Stimulated activated naive CD4-positive, alpha-beta T cell (primary cell): ENCODE measurements at places on chromosomes 7 and 10.

GRCh38 chr7:82078807-82079206, 309.0 kb upstream of the HGF start:
- DNase-seq = no peak

- DNase-seq = peak; percentile 2
Observed at GRCh38 chr7:30164567-30164966, 29.8 kb downstream of the MTURN start.

DNA sequence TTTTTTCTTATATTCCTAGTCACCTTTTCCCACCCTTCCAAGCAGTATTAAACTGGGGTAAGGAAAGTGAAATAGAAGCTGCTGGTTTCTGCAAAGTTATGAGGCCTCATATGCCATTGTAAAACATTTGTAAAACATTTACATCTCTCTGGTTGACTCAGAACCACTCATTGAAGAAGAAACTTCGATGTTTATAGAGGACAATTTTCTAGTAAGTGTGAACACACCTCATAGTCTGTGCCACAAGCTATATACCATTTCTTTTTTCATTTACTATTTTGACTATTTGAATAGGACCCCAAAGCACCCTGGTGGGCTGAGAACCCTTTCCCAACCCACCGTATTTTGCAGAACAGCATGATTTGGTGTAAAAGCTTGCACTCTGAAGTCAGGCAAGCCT, 12.9 kb upstream of the ITGB1 start:
- no peak for DNase-seq

DNA sequence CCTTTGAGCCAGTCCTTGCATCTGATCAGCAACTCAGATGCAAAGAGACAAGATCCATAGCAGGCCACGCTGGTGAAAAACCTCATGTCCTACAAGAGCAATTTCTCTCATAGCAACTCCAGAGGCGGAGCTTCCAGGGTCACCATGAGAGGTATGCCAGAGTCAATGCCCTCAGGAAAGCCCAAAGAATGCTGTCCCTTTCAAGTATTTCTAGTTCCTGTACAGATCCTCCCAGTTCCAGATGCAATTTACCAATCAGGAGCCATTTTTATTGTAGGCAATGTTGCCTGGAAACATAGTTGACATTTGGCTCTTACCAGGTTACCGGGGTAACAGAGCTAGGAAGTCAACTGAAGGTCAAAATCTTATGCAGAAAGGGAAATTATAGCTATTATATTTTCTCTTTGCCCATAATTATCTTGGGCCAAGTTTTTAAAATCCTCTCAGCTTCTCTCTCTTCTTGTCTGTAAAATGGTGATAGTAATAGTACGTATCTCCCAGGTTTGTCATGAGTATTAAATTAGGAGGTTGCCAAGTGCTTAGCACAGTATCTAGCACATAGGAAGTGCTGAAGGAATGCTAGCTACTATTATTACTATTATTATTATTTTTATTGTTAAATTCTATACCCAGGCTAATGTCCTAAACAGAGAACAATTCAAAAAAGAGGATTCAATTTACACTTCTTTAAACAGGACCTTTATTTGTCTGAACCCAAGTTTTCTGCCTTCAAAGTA, 46.3 kb upstream of the TM9SF3 start:
- no peak for DNase-seq

DNA sequence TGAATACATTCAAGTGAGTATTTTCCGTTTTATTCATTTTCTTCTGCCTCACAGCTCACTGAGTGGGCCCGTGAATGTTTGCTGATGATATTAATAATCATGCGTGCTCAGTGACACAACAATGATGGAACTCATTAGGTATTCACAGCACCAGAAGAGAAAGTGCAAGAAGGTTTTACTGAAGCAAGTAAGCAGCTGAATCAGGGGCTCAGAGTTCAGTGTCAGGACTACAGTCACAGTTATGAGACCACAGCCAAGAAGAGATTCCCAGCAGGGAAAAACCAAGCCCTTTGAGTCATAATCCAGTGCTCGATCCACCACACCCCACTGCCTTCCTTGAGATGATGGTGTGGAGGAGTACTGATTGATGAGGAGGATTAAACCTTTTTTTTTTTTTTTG, 247.4 kb downstream of the KIAA1217 start:
- DNase-seq = no peak

- DNase-seq = no peak
Observed at GRCh38 chr10:120394446-120394845, 62.6 kb upstream of the PLPP4 start.

DNA sequence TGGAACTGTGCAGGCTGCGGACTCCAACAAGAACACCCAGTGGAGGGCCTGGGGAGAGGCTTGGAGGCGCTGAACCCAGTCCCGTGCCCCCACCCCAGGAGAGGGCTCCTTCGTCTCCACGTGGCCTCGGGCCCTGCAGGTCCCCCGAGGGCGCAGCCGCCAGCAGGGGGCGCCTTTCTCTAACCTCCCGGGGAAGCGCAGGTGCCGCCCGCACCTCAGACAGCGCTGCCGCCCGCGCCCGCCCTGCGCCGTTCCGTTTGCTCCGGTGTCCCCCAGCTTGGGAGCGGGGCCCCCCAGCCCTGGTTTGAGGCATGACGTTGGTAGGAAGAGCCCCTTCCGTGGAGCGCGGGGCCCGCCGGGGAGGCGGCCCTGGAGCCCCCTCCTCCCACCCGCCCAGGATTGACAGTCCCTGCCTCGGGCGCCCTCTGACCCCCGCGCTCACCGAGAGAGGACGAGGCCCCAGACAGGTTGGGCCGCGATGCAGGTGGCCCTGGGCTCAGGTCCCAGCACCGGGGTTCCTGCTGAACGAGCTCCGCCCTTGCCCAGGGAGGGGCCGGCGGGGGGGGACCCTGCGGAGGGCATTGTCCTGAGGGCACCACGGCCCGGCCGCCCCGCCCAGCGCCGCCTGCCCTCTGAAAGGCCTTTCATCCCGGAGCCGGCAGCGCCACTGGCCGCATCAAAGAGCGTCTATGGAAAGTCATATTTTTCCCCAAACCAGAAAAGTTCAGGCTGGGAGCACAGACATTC, 42.8 kb downstream of the FOXL3 start:
- DNase-seq = peak; percentile 93

DNA sequence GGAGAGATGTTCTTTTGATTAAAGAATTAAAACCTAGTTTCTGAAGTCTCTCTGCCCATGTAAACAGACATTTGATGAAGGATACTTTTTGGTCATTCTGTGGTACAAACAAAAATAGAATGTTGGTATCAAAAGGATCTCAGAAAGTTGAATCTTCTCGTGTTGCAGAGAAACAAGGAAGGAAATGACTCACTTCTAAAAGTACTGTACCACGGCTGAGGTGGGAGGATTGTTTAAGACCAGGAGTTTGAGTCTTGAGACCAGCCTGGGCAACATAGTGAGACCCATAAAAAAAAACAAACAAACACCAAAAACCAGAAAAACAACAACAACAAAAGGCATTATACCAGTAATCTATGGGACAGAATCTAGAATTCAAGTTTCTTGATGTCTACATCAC, 69.7 kb downstream of the PRSS58 start:
- no peak for DNase-seq

DNA sequence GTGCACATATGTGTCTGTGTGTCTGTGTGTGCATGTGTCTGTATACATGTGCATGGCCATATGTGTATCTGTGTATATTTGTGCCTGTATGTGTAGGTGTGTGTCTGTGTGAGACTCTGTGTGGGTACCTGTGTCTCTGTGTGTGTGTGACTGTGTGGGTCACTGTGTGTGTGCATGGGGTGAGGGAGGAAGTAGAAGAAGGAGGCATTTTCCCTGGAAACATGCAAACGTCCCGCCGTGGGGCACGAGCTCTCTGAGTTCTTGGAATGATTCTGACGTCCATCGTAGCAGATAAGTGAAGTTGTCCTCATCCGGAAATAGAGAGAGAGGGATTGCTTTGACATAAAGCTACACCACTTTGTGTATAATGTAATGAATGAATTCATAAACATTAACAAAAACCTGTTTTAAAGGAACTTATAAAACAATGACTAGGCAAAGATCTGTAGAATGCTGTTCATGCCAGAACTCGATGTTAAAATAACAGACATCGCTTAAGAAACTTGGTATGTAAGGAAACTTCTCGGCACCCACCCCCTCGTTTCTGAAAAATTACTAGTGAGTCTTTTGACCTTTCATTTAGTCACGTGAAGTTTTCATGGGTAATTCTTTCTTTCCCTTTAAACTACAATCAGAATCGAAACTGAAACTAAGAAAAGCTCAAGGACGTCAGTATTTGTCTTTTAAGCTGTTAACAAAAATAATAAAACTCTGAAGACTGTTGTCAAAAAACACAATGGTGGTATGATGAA, 43.6 kb upstream of the KLF6 start:
- no peak for DNase-seq

DNA sequence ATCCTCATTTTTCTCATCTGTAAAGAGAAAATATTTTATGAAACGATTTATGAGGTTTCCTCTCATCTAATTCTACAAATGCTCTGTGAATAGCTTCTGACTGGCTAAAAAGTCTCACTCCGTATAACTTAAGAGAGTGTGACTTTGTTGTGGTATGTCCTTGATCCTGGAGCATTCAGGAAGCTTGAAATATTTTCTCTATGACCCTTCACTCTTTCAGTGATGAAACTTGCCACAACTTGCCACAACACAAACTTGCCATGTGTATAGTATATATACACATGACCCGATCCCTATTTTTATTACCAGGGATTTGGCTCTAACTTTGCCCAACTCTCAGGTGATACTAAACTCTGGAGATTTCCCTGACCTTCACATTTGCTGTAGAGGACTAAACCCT, 74.1 kb downstream of the TES start:
- no peak for DNase-seq

- no peak for DNase-seq
Observed at GRCh38 chr7:46389146-46389545, 468.1 kb upstream of the IGFBP3 start.

- no peak for DNase-seq
Observed at GRCh38 chr7:127250312-127251035, 2.3 kb downstream of the GRM8 start.

DNA sequence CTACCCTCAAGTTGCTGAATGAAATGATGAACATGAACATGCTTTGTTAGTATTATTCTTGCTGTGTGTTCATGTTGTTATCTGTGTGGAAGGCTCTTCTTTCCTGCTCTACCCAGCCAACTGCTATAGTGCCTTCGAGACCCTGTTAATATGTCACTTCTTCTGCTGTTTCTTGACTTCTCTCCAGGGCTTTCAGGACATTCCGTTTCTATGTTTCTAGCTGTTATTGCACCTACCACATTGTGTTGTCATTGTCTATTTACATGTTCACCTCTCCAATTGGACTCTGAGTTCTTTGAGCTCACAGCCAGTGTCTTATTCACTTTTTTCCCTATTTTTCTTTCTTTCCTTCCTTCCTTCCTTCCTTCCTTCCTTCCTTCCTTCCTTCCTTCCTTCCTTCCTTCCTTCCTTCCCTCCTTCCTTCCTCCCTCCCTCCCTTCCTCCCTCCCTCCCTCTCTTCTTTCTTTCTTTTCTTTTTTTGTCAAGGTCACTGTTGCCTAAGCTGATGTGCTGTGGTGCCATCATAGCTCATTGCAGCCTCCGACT, 40.4 kb downstream of the BAMBI start:
- DNase-seq = no peak

DNA sequence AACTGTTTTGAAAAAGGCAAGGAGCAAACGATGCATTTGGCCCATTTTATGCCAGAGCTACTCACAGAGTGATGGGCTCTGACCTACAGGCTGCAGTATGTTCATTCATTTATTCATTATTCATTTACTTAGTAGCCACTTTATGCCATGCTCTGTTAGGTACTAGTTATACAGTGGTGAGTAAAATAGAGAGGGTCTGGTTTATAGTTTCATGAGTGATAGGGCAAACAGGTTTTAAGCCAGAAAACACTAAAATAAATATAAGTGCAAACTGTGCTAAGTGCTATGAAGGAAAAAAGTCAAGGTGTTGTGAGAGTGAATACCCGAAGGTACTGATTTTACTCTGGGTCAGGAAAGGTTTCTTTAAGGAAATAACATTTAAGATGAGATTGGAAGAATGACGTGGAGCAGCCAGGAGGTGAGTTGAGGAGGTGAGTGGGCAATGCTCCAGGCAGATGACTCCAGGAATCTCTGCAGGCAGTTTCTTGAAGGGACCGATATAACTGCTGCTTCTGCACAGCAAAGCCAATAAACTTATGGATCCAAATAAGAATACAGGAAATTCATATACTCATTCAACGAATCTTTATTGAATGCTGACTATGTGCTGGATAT, 56.9 kb upstream of the FAM133B start:
- no peak for DNase-seq

DNA sequence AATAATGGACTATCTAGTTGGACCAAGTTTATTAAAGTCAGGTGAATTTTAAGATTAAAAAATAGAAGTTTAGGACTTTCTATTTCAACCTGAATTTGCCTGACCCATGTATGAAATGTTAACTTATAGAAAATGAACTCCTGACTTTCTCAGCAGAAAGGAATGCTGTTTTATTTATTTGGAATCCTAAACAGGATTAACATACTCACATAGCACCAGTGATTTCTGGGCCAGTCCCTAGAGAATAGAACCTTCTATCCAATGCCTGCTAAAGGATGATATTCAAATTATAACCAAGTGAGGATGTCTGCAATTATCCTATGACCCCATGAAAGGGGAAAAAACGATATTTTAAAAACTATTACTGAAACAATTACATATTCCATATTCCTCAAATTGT, 148.8 kb downstream of the CHRM2 start:
- no peak for DNase-seq

DNA sequence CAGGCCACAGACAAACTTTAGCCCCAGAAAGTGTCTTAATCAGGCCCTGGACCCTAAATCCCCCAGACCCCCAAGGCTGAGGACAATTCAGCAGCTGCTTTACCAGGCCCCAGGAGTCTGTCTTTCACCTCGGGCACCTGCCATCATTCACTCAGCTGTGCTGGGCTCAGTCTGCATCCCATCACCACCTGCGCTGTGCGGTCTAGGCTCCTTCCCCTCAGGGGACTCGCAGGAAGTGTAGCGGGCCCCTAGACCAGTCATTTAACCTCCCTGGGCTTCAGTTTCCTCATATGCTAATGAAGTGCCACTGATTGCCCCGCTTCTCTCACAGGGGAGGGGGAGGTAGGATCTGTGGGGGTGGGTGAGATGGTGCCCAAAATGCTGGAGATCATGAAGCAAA, 76.4 kb upstream of the ZMIZ1 start:
- no peak for DNase-seq

DNA sequence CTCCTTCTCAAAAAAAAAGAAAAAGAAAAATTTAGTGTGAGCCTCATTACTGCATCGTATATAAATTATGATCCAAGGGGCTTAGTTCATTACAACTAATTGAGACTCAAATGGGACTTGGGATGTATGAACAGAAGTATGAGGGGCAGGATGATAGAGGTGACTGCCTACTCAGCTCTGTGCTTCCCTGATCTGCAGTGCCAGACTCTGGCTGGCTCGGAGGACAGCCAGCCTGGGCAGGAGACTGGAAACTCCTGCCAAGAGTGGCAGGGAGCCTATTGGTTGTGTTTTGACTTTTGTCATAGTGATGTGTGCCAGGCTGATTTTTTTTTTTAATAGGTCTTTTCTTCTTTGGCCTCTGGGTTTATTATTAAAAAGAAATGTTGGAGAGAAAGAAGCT, 73.8 kb upstream of the GTF2IRD1 start:
- no peak for DNase-seq
